Sigmoid colon (tissue), 7 donors: ENCODE measurements at places on chromosomes 4 and X. TPM values are rescaled to one million over a fixed set of nuclear protein-coding genes. Genes with fewer than 3 reads are reported as not detected.

DNA sequence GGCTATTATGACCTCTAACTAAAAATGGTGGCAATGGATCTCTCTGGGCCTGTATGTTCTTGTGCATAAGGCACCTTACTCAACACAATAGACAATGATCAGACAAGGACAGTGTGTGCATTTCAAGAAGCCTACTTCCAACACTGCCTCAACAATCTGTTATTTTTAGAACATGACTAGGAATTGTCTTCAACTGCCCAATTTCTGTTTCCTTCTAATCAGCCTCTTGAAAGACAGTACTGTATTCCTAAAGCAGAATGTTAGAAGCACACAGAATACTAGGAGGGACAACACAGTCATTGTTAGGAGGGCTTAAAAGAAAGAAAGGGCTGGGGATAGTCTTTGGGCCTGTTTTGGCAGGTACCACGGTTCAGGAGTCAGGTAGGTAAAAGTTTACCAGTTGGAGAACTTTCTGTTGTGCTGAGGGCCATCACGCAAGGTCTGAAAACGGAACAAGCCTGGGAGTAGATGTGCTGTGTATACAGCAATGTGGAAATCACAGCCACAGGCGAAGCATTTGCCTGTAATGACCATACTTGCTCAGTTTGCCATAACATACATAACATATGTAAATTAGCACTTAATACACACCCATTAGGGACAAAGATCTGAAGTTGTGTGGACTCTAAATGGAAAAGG, 100.8 kb upstream of the ATXN3L start:
- H3K27ac ChIP-seq: no peak overlapping the region
- no peak overlapping the region for H3K4me3 ChIP-seq
- no peaks in the 10 kb centered on the region for H3K4me1 ChIP-seq
- DNase-seq: no peak
- H3K36me3 ChIP-seq: no peaks in the 10 kb centered on the region

DNA sequence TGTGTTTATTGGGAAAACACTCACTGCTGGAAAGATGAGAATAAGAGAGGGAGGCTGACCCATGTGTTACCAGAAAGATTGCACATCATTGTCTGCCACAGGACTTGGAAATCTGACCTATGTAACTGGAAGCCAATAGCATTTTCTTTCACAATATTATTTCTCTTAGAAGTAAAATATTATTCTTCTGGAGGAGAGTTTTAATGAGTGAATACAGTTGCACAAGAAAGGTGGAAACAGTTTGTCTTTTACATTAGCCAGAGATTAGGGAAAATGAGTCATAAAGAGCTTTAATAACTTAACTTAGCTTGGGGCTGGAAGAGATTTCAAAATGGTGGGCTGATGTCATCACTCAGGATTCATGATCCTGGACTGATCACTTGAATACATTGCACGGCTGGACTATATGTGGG, 31.5 kb upstream of the LNX1 start:
- H3K27me3 ChIP-seq: no peaks in the 10 kb centered on the region
- no peaks in the 10 kb centered on the region for H3K36me3 ChIP-seq
- no peak overlapping the region for H3K4me3 ChIP-seq
- no peak overlapping the region for H3K27ac ChIP-seq

DNA sequence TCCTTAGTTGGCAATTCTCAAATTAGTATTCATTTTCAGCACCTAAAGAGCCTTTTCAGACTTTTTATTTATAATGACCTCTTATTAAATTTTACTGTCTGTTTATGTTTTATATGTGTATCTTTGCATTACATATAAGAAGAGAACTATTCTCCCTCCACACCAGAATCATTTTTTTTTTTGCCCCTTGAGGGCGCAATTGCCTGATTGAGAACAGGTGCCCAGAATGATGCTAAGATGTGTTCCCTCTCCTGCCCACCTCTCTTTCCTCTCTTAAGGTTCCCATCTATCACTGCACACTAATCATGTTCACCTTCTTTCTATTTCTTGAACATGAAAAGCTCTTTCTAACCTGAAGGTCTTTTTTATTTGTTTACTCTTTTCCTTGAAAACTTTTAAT, 44.2 kb upstream of the ADAM29 start:
- H3K4me1 ChIP-seq: no peaks in the 10 kb centered on the region
- no peaks in the 10 kb centered on the region for H3K36me3 ChIP-seq
- no peaks in the 10 kb centered on the region for H3K27me3 ChIP-seq
- H3K27ac ChIP-seq: no peak overlapping the region

GRCh38 chrX:45505214-45505613, 304.5 kb upstream of the DIPK2B start:
- peak overlapping the region; percentile 78 for H3K27ac ChIP-seq
- H3K4me3 ChIP-seq: no peak overlapping the region
- H3K27me3 ChIP-seq: no peaks in the 10 kb centered on the region
- no peak for DNase-seq
- no peaks in the 10 kb centered on the region for H3K36me3 ChIP-seq
- H3K4me1 ChIP-seq: peaks cover 8% of the 10 kb centered on the region

DNA sequence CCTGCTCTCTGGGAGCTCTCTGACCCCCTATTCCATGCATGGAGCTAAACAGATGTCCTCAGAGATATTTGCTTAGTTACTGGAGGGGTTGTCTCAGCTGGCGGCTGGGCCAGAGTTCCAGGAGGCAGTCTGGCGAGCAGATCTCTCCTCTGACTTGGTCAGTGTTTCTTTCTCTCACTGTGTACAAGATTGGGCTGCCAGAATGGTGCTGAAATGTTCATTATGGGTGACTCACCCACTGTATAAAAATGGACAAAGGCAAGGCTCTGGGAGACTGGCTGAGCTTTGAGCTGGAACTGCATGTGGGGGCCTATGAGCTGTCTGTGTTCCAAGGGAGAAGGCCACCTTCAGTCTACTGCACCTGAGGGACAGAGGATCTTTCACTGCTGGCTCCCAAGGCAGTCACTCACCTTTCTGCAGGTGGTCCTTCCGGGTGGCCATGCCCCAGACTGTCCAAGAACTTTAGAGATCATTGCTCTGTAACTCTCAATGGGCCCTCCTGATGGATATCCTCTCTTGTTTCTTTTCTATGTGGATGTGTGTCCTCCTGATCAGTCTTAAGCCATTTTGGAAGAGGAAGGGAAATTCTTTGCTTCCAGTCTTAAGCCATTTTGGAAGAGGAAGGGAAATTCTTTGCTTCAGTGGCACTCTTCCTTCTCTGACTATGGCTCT, 88.2 kb downstream of the CFAP299 start:
- H3K27ac ChIP-seq: no peak overlapping the region
- H3K27me3 ChIP-seq: no peaks in the 10 kb centered on the region
- DNase-seq: no peak

DNA sequence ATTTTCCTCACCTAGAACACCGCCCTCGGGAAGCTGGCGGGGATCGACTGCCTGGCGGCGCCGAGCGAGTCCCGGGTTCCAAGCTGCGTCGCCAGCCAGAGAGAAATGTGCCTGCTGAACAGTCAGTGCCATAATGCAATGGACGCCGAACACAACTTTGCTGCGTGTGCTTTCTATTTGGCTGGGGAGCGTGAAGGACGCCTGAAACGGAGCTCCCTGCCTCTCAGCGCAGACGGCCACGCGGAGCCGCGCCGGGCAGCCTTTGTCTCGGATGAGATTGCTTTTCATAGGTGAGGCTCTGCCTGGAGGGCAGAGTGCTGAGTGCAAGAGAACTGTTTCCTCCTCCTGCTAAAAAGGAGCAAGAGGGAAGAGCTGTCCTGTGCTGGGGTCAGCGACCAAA, 107.7 kb upstream of the BCOR start:
- no peak overlapping the region for H3K27ac ChIP-seq
- no peaks in the 10 kb centered on the region for H3K4me1 ChIP-seq
- no peak overlapping the region for H3K4me3 ChIP-seq
- no peaks in the 10 kb centered on the region for H3K27me3 ChIP-seq
- DNase-seq: no peak

DNA sequence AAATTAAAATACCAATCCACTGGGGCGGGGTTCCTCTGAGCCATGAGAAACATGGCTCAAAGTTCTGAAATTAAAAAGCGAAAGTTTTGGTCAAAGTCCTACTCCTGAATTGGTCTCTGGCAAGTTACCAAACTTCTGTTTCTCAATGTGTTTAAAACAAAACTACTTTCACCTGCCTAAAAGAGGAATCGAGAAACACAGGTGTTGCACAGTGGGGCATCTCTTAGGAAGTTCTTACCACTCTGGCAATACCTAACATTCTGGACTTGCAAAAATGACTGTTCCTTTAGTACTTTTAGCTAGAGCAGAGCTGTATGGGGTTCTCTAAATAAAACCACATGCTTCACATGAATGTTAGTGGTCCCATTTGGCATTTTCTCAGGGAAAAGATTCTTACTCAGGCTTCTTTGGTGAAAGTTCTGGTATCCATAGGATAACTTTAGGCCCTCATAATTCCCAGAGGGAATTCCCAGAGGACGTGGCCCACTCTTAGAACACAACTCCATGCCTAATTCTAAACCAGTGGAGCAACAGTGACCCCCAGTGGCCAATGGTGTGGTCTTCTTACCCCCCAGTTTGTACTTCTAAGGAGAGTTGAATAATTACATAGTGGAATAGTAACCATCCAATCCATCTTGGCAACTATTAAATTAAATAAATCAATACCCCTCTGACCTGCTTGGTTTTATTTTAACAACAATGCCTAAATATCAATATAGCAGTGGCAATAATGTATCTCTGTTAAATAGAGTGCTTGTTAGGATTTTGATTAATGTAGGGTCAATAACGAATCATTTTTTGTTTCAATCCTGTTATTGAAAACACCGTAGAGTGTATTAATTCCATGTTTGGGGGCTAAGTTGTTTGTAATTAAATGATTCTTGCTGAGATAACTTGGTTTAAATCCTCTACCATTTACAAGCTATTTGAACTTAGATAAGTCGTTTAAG, 21.9 kb downstream of the BMP3 start:
- H3K4me1 ChIP-seq: peaks cover 31% of the 10 kb centered on the region
- DNase-seq: peak; percentile 80
- H3K4me3 ChIP-seq: no peak overlapping the region
- H3K27ac ChIP-seq: peak overlapping the region; percentile 76
- no peaks in the 10 kb centered on the region for H3K27me3 ChIP-seq
- H3K36me3 ChIP-seq: no peaks in the 10 kb centered on the region

The ZNF630 gene
- 7.5 TPM for total RNA-seq

The SMIM43 gene
- 1.1 TPM for total RNA-seq

The LARP1B gene
- total RNA-seq: 18.2 TPM
